NCI-H2081 treated with DMSO at 0.1 percent for 48 hours (cell line): ENCODE measurements at places on chromosomes 2 and 18.

- no peak for DNase-seq
Measured at GRCh38 chr2:235378944-235379343, 114.9 kb upstream of the AGAP1 start.

DNA sequence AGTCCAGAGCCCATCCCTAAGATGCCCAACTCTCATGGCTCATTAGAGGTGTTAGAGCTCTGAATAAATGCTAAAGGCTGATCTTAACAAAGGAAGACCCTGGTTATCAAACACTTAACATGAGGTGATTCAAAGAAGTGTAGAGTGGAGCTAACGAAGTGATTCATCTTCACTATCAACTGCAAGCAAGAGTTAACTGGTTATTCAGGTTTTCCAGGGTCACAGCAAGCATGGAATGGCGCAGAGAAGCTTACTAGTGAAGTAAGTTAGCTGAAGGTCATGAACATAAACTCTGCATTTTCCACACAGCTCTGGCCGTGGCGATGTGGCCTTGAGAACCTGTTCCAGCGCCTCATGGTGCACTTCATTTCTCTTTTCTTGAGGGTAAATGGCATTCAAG is 17.0 kb downstream of the RND3 start:
- DNase-seq: no peak

DNA sequence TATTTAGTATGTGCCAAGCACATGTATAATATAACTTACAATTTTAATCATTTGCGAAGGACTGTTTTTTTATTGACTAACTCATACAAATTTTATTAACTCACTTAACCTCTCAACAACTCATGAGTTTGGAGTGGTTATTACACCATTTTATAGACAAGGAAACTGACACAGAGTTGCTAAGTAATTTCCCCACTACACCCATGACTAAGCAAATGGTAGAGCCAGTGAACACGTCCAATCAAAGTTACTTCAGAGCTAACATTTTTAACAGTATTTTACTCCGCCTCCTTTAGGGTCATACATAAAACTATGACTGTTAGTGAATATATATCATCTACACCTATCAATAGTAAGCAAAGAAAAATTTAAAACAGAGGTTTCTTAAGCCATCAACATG is 556.7 kb upstream of the FSIP2 start:
- no peak for DNase-seq

- DNase-seq: no peak
Measured at GRCh38 chr2:86042256-86043168, 63.2 kb downstream of the POLR1A start.

- DNase-seq: no peak
Measured at GRCh38 chr2:9191041-9191481, 15.6 kb upstream of the ASAP2 start.

DNA sequence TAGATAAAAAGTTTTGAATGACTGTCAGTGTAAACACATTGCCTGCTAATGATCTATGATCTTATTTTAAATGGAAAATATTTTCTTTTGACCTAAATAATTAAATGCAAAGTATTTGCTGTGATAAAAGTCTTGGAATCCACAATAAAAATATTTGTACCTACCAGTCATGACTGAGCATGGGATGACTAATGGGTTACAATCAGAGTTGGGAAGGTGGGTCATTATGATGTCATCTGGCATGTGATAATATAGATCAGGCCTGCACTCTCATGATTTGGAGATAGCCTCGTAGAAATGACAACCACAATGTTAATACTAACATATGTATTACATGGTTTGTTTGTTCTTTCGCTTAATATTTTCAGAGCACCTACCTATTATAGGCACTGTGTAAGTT is 848.8 kb upstream of the KLHL29 start:
- no peak for DNase-seq

GRCh38 chr2:151007365-151007764 is 254.3 kb downstream of the RBM43 start:
- DNase-seq: no peak

DNA sequence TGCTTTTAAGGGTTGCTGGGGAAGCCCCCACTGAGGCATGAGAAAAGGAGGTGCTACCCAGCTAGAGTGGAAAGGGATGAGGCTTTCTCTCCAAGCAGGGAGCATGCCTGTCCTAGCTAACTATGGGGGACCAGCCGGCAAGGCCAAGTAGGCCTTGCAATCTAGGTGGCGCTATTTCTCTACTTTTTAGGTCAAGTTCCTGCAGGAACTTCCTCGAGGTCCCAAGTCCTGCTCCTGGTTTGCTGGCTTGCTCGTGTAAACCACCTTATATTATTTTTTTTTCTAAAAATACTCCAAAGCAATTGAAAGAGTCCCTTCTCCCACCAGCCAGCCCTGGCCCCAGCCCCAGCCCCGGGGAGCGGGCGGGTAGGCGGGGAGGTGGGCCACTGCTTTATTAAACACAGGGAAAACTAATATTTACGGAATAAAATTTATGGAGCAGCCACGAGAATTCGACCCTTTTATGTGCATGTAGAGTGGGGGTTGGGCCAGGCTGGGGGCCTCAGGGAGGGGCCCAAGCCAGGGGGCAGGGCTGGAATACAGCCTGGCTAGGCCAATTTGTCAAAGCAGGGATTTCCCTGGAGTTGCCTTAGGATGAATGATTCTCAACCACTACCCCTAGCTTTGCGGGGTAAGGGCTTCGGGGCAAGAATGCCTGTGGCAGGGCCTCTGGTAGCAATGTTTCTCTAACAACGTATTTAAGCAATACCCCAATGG is 12.8 kb upstream of the IHH start:
- no peak for DNase-seq

DNA sequence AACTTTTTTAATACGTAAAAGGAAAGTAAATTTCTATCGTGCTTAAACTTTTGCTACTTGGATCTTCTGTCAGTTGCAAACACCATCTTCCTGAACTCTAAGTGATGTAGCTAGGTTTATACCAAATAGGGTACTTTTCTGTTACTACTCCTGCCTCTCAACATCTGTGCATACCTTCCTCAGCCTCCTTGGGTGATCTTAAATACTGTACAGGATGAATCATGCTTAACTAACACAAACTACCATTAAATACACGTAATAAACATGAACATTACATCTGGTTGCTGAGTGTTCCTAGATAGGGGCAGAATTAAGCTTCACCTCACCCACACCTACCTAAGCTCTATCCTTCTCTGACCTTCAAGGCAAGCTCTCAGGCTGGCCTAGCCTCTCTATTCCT is 398.0 kb downstream of the TXNL1 start:
- no peak for DNase-seq

- DNase-seq: no peak
Measured at GRCh38 chr18:63683152-63683551, 19.6 kb upstream of the SERPINB11 start.

DNA sequence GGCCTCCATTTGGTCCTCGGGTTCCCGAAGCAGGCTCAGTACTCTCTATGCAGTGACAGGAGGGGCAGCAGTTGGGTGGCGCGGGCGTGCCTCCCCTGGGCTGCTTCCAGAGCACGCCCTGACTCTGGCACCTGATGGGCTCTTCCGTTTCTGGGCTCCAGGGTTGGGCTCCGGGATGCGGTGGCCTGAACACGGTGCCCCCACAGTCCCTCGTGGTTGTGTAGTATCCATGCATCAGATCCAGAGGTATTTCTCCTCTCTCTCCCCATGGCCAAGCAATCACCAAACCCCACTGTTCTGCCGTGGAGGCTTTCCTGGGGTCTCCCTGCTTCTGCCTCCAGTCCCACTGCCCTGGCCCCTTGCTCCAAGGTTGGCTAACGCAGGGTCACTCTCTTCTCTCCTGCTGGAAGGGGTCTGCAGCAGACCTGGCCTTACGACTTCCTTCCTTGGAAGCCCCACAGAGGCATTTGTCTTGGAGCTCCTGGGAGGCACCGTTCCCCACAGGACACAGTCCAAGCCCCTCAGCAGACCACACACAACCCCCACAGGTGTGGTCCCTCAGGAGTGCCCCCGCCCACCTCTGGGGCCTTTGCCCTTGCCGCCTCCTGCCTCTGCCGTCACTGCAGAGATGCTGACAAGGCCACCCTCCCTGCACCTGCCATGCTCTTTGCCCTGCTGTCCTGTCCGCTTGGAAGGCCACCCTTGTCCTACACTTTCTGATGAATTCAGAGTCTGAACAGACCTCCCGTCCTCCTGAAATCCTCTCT is 136.6 kb upstream of the ASB18 start:
- no peak for DNase-seq

DNA sequence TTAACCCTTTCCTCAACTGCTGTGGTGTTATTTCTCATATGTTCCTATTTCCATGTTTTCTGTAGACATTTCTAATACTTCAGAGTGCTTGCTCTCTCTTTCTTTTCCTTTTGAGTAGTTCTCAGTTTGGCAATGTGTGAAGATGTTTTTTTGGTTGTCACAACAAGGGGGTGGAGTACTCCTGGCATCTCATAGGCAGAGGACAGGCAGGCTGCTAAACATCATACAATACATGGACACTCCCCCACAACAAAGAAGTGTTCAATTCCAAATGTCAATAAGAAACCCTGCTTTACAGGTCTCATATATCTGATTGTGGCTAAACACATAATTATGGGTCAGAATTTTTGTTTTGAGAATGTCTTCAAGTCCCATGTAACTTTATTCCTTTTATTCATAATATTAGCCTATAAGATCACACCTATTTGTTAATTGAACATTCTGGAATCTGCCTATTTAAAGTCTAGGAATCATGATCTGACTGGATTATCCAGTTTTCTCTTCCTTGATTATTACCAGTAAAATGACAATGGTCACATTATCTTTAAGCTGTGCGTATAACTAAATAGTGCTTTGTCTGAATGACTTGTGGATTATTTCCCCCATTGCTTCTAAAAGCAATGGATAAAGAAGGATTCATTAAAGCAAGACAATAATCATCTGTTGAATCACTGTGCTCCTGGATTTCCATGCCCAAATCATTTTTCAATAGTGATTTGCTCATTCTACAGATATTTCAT is 46.8 kb upstream of the ITPRID2 start:
- DNase-seq: no peak

GRCh38 chr18:54952026-54952425 is 7.2 kb downstream of the CCDC68 start:
- DNase-seq: no peak

DNA sequence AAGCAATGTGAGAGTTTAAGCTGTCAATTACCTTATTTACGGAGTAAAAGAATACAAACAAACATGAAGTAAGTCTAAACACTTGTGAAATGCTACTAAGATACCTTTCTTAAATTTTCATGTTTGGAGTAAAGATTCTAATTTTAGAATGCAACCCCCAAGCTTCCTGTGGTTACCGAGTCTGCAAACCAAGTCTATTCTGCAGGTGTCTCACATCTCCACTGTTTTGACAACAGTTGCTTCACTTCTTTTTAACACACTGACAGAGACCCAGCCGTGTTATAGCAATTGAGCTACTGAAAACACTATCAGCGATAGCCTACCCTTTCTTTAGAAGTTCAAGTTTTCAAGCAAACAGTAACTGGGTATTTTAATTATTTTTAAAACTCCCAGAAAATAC is 608.3 kb downstream of the ERBB4 start:
- DNase-seq: no peak

- DNase-seq: no peak
Measured at GRCh38 chr2:188474316-188474715, 182.6 kb downstream of the GULP1 start.

GRCh38 chr2:241793385-241793784 is 15.6 kb upstream of the NEU4 start:
- no peak for DNase-seq

GRCh38 chr2:55302241-55302640 is 33.2 kb upstream of the MTIF2 start:
- DNase-seq: no peak

DNA sequence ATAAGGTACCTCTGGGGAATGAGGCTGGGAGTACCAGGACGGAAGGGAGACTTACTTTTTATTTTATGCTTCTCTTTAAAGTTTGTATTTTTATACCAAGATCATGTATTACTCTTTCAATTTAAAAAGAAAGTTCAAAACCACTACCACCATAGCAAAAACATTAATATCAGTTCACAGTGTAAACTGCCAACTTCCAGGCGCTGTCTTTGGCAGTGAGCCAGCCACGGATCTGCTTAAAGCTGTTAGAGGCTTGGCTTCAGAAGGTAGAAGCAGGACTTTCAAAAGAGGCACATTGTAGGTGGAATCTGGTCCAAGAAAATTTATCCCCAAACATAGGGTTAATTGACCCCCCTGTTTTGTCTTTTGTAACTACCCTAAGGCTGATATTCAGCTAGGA is 74.8 kb downstream of the B3GNT2 start:
- no peak for DNase-seq

- no peak for DNase-seq
Measured at GRCh38 chr18:57431467-57432080, 3.6 kb upstream of the ONECUT2 start.

DNA sequence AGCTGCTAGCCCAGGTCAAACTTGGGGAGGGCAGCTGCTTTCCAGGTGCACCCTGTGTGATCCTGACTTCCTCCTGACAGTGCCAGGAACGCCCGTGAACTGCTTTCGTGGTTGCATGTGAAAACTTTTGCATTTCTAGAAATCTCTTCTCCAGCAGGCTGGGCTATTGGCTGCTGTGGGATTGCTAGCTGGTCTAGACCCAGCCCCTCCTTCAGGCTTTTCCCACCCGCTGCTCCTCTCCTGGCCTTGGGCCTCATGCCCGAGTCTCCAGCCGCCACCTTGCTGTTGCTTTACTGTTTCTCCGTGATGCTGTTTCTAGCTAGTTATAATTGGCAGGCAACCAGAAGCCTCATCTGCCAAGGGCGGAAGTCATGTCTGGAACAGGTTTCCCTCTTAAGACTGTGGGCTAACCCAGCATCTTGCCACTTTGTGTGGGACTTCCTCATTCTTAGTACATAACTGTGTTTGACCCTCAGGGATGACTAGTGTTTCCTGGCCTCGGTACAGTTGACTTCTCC is 27.0 kb upstream of the MGAT4A start:
- no peak for DNase-seq
